ENCODE measurements at places on chromosomes 5 and 9.

- DNase-seq = no peak
These were observed 341.7 kb upstream of the TYRP1 start for GRCh38 chr9:12351293-12352044.

DNA sequence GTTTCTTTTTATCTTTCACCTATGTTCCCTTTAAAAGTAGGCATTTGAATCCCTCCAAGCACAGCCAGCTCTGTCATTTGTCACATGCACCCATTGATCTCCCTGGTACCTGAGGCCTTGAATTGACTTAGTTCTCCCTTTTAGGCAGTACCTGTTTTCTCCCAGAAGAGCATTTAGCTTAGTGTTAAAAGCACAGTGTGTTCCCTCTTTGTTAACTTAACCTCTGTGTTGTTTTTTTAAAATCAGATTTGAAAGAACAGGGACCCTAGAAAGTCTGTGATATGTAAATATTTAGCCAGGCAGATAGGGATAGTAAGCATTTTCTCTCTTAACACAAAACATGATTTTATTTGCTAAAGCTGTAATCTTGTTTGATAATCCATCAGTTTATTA lies 113.8 kb upstream of the SPATA31D4 start:
- DNase-seq = no peak

DNA sequence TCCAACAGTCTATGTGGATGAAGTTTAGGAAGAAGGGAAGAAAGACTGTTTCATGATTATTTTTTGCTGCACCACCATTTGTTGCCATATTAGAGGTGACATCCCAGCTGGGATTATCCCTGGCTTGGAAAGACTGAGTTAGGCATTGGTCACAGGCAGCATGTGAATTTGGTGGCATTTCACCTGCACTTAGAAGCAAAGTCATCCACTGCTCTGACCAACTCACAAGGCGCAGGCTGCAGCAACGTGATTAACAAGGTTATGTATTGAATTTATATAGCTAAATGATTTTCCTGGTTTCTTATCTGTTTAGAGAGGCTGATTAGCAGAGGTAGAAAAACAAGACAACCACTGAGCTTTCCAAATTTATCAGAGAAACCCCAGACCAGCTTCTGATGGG lies 2.7 kb downstream of the FYB1 start:
- DNase-seq = no peak

DNA sequence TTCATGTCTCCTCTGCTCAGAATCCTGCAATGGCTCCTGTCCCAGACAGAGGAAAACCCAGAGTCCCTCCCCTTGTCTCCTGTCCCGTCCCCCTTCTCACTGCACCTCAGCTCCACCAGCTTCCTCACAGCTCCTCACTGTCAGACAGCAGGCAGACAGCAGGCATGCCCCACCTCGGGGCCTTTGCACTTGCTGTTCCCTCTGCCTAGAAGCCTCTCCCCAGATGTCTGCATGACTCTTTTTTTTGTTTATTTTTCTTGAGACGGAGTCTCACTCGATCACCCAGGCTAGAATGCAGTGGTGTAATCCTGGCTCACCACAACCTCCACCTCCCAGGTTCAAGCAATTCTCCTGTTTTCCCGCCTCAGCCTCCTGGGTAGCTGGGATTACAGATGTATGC lies 8.8 kb upstream of the SLC6A7 start:
- peak; percentile 49 for DNase-seq

DNA sequence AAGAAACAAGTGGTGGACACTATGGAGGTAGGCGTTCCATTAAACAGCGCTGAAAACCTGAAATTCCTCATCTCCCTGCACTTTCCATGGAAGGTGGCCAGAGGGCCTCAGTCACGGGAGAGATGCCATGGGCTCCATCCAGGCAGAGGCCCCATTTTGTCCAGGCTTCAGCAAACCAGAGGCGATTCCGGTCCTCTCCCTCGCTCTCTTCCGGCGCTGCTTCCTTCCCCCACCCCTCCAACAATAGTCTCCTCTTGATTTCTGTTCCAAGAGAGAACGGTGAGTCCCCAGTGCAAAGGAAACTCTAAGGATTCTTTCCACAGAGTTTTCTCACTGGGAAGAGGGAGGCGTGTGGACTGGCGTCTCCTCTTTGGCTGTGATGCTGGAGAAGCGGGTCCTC lies 7.5 kb downstream of the ZNF366 start:
- DNase-seq = no peak

DNA sequence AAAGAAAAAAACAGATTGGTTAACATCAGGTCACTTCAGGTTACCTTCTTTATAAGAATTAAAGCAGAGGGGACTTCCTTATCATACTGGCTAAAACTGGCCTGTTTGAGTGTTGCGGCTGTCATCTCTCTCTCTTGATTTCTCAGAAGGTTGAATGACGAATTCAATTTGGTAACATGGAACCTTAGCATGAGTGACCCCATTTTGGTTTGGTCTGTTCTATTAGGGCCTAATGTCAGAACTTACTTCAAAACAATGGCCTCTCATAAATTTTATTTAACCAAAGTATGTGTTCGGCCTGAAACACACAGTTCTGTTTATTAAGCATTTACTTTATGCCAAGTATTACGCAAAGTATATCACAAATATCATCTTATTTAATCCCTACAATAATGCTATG lies 147.5 kb downstream of the CAAP1 start:
- DNase-seq = no peak

- DNase-seq = peak; percentile 54
These were observed at the start of gene MVB12B for GRCh38 chr9:126326228-126327005. Gene MVB12B, plus strand, starts transcription at chr9:126326829. Its CDS starts 101 bp downstream, at chr9:126326930.

DNA sequence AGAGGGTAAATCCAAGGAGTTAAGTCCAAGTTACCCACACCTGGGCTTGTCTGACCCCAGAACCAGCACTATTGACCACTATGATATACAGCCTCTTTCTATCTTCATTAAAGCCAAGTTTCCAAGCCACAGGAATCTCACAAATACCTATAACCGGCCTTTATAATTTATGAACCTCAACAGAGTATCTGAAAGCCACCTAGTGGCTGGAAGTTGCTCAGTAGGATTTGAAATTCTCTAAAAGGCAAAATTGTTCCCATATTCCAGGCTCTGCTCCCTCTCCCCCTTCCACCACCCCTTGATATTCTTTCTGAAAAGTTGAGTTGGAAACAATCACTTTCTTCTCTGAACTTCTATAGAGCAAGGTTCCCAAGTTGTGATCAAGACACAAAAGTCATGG lies 106.4 kb upstream of the GPR151 start:
- no peak for DNase-seq

DNA sequence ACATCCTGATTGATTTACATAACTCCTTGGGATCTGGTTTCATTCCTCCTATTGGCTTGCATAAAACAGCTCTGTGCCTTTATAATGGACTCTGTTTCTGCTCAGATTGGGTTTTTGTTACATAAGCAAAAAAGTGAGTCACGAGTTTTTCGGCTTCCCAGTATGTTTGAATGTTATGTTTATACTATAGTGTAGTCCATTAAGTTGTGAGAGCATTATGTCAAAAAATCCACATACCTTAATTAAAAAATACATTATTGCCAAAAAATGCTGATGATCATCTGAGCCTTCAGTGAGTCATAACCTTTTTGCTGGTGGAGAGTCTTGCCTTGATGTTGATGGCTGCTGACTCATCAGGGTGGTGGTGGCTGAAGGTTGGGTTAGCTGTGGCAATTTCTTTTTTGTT lies 144.6 kb downstream of the CCDC171 start:
- peak; percentile 94 for DNase-seq

DNA sequence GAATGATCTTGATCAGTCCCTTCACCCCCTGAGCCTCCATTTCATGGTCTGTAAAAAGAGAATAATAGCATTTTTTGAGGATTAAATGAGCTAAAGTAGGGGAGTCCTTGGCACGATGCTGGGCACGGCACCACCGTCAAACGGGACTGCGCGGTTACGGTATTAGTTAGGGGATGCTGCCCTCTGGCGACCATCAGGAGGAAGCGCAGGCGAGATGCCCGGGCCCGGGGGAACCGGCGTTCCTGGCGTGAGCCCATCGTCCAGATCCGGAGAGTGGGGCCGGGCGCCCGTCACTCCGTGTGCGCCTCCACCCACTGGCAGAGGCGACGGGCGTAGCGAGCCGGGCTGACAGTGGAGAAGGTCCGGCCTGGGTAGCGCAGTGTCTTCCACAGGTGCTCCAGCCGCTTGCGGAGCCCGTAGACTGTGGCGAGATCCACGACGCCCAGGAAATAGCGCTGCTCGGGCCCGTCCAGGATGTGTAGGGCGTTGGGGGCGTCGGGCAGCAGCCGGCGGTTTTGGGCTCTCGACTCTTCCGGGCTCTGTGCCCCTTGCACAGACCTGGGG lies 4.8 kb upstream of the ST6GALNAC4 start:
- peak; percentile 54 for DNase-seq

GRCh38 chr5:5886353-5886752 lies 463.9 kb downstream of the ICE1 start:
- DNase-seq = no peak

- no peak for DNase-seq
These were observed 70.5 kb downstream of the SNX24 start for GRCh38 chr5:122915717-122916461.

GRCh38 chr5:39675676-39676075 lies 250.9 kb upstream of the DAB2 start:
- no peak for DNase-seq

DNA sequence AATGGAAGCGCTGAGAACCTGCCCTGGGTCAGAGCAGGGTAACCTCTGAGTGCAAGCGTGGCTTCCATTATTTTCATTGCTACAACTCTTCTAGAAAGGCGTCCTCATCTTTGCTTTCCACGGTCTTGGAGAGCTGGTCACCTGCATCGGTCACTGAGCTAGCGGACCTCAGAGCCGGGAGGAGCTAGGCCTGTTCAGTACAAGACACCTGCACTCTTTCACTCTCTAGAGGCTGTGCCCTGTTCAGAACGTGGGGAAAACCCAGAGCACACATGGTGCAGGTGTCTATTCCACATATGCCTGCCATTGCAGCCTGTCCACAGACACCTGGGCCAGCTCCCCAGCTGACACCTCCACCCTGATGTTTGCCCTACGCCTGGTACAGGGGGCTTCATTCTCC lies 147.8 kb upstream of the IRX2 start:
- DNase-seq = no peak

GRCh38 chr9:113844466-113844865 lies 31.6 kb upstream of the ZNF618 start:
- no peak for DNase-seq

DNA sequence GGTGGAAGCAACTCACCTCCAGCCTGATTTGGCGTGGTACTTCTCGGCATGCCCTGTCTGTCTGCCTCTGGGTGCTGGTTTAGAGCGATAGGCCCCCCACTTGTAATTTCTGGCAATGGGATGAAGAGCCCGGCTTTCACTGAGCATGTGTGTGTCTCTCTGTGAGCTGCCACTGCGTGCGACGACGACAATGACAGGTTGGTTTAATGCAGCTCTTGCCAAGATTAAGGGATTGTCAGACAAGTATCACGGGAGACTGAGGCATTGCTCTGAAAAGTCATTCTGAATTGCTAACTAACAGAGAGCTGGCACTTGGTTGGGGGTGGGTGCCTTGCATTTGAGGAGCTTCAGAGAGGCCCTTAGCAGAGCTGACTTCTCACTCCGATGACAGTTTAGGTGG lies 348.8 kb upstream of the CLINT1 start:
- DNase-seq = no peak

- DNase-seq = no peak
These were observed 364.2 kb downstream of the KIAA0825 start for GRCh38 chr5:94254214-94254613.

- DNase-seq = peak; percentile 49
These were observed 165.5 kb upstream of the CD180 start for GRCh38 chr5:67361932-67362729.

GRCh38 chr9:4258320-4259090 lies 41.4 kb downstream of the GLIS3 start:
- DNase-seq = peak; percentile 83

DNA sequence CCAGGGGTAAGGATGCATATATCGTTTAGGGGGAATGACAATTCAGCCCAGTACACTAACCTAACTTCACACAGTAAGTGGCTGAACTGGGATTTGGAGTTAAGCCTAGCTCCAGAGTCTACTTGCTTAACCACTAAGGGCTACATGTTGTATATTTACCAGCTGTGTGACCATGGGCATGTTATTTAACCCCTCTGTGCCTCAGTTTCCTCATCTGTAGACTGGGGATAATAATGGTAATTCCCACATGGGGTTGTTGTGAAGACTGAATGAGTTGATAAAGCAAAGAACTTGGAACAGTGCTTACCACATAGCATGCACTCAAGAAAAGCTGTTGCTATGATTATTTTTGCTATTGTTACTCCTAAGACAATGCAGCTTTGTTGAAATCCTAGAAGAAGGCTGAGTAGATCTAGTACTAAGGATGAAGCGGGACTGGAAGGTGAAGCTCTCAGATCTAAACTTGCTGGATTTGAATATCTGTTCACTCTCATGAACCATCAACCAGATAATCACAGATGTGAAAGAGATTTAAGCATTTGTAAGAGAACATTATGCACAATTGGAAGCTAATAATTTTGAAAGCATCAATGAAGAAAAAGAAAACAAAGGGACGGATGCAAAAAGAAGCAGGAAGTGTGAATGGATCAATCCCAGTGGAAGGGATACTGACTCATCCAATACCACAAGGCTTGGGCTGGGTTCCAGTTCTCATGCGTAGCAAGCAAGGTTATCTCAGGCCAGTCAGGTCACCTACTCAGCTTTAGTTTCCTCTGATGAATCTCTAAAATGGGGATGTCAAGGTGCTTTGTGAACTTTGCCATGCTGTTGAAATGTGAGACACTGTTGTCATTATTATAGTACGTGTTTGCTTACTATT lies 78.5 kb upstream of the TBC1D2 start:
- peak; percentile 93 for DNase-seq

- peak; percentile 91 for DNase-seq
These were observed 81.8 kb upstream of the NEURL1B start for GRCh38 chr5:172559004-172559932.

GRCh38 chr5:24732184-24732583 lies 87.4 kb upstream of the CDH10 start:
- peak; percentile 2 for DNase-seq

DNA sequence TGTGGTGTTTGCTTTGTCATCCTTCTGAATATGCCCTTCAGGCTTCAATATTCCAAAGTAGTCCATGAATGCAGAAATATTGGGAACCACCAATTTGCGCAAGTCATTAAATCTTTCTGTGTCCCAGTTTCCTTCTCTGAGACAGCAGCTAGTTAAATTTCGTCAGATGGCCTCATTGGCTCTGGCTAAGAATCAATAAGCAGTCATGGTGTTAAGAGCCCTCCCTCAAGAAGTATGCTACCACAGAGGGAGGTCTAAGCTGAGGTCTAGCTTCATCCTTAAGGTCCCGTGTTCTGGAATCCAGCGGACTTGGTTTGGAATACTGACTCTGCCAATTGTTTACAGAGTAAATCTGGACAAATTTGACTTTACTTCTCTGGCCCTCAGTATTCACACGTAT lies 59.1 kb upstream of the C5orf58 start:
- DNase-seq = no peak
